ENCODE measurements at places on chromosomes 5 and 9. TPM values are rescaled to one million over a fixed set of nuclear protein-coding genes. Genes with fewer than 3 reads are reported as not detected.

Gene TXNDC8
- not detected for total RNA-seq

Gene SH3TC2
- 0.83 TPM for total RNA-seq

Gene ISCA1
- total RNA-seq: 33.9 TPM

Gene AQP7
- total RNA-seq: not detected

Gene ARL15
- total RNA-seq: 16.6 TPM

Gene STOM
- total RNA-seq: 51.0 TPM

Gene SPINK6
- total RNA-seq: not detected

Gene SMIM32
- total RNA-seq: not detected

Gene CDC25C
- 1.9 TPM for total RNA-seq

Gene ZNG1E
- 26.6 TPM for total RNA-seq

Gene CAVIN4
- 1.1 TPM for total RNA-seq

Gene SLC45A2
- not detected for total RNA-seq

Gene REEP5
- 73.8 TPM for total RNA-seq

DNA sequence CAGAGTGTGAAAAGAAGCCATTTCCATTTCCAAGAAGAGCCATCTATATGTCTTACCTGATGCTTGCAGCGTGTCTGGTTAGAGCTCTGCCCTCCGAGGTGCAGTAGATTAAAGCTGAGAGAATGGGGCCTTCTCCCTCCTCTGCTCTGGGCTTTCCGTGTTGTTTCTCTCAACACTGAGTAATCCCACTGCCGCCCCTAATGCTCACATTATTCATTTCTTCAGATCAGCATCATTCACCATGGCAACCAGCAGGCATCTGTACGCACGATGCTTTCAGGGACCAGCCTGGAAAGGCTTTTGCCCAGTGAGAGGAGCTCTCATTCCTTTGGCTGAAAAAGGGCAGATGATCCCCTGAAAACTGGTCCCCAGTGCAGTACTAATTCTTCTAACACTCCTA lies 79.6 kb downstream of the CYFIP2 start:
- no peak for DNase-seq

GRCh38 chr9:136782452-136782851 lies 8.7 kb upstream of the TMEM141 start:
- no peak for DNase-seq

- DNase-seq: no peak
These were observed 59.3 kb upstream of the ADAMTS16 start for GRCh38 chr5:5080790-5081189.

DNA sequence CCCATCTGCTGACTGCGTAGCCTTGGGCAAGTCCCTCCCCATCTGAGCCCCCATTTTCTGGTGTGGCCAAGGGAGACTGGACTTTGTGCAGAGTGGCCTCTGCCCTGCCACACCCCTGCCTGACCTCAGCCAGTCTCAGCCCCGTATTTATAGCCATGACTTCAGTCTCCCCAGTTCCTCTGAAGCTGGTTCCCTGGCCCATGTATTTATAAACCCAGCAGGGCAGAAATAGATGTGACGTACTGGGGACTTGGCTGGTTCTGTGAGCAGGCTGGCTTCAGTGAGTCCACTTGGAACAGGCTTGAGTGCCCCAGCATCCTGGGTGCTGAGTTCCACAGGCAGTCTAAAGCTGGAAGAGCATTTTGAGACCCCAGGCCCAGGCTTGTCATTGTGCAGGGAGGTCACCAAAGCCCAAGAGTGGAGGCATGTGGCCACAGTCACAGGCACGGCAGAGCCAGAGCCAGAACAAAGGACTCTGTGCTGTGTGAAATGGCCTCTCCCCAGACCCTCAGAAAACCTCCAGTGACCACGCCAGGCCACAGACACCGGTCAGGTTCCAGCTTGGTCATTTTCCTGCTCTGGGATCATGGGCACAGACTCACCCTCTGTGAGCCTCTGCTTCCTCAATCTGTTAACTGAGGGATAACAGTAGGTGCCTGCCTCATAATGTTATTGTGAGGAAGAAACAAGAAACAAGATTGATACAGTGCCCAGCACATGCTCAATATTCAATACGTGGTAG lies 30.4 kb upstream of the SYNPO start:
- DNase-seq: no peak

DNA sequence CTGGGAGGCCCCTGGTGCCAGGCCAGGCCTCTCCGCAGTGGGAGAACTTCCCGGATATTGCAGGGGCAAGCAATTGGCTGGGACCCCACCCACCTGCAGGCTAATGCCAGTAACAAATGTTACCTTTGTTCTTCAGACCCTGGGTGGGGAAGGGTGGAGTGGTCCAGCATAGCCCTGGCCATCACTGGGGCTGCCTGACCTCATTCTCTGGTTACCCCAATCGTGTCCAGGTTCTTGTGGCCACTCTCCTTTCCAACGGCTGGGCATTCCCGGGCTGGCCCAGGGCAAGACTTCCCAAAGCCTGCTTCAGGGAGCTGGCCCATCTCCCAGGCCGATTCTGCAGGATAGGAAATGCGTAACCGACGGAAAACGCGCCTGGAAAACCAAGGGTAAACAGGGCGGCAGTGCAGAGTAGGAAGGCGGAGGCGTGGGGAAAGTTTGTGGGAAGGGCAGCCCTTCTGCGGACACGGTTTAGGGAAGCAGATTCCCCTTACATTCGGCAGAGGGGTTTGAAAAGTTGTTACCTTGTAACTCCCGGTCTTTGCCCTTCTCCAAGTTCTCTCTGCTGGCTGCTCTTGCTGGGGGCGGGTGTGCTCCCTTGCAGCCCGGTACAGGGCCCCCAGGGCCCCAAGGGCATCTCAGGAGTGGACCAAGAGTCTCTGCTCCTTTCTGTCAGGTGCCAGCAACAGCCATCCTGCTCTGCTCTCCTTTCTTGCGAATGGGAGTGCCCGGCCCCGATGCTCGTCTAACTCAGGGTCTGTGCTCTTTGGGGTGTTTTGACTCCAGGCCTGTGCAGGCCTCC lies 3.5 kb downstream of the NRARP start:
- no peak for DNase-seq

- no peak for DNase-seq
These were observed 26.1 kb upstream of the CKMT2 start for GRCh38 chr5:81207009-81207408.

DNA sequence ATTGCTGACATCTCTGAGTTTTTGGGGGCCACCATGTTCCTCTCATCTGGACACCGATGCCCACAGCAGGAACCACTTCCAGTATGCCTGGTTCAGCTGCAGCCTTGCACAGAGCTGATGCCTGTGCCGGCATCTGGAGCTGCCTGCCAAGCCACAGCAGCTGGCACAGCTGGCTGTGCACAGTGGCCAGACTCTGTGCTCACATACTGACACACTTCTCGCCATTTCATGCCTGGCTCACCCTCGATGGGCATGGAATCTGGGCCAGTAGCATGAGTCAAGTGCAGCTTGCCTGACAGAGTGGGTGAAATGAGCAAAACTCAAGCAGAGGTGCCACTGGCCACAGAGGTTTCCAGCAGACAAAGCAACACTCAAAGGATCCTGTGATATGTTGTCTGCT lies 863.4 kb downstream of the DNAH5 start:
- no peak for DNase-seq

DNA sequence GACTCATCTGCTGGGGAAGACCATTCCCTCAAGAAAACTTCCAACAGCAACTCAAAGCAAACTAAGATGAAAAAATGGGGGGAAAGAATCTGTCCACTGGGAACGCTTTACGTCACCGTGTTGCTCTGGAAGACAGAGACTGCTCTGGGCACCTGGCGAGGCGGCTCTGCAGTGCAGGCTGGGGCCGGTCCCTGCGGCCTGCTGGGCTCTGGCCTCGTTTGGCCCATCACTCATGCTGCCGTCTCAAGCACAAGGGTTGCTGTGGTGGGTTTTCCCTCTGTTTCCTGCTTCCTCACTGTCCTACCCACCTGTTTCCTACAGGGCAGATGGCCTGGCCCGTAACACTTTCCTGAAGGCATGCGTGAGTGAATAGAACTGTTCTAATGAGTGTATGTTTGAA lies 92.9 kb upstream of the OTULINL start:
- DNase-seq: no peak

GRCh38 chr5:172156541-172156994 lies 31.5 kb downstream of the STK10 start:
- no peak for DNase-seq

GRCh38 chr5:9339206-9339818 lies 206.6 kb downstream of the SEMA5A start:
- DNase-seq: no peak

GRCh38 chr5:177445917-177446199 lies 756 bp upstream of the PRR7 start:
- no peak for DNase-seq

- DNase-seq: no peak
These were observed 131.4 kb downstream of the CCDC192 start for GRCh38 chr5:127834554-127834953.

DNA sequence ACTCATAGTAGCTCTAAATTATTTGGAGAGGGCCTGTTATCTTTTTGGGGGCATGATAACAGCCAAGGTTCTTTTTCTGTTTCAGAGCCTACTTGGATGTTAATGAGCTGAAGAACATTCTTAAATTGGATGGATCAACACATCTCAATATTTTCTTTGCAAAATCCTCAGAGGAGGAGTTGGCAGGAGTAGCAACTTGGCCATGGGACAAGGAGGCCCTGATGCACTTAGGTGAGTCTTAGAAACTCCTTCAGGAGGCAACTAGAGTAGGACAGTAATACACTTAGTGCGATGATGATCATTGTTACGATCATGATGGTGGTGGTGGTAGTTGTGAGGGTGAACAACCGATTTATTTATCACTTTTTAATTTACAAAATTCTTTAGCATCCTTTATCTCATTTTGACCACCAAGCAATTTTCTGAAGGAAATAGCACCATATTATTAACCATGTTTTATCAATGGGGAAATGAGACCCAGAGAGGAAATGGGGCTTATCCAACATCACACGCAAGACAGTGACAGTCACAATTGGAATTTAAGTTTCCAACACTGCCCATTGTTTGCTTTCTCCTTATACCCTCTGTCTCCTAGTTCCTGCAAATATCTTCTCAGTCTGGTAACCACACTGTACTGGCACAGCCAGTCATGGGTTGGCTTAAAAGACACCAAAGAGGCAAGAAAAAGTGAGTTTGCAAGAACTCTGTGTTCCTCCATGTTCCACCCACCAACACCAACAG lies 54.0 kb downstream of the PAPPA start:
- peak; percentile 1 for DNase-seq

GRCh38 chr9:70901013-70901412 lies 220.4 kb downstream of the TRPM3 start:
- no peak for DNase-seq

- DNase-seq: no peak
These were observed 90.8 kb downstream of the PLPPR1 start for GRCh38 chr9:101119206-101119819.

- no peak for DNase-seq
These were observed 129.2 kb downstream of the BOD1 start for GRCh38 chr5:173487300-173487699.

GRCh38 chr5:174431504-174431903 lies 292.9 kb upstream of the MSX2 start:
- DNase-seq: no peak

- no peak for DNase-seq
These were observed 1.3 kb upstream of the PLPPR1 start for GRCh38 chr9:101027236-101027635.

- DNase-seq: no peak
These were observed 195.4 kb upstream of the TYRP1 start for GRCh38 chr9:12497790-12498189.

DNA sequence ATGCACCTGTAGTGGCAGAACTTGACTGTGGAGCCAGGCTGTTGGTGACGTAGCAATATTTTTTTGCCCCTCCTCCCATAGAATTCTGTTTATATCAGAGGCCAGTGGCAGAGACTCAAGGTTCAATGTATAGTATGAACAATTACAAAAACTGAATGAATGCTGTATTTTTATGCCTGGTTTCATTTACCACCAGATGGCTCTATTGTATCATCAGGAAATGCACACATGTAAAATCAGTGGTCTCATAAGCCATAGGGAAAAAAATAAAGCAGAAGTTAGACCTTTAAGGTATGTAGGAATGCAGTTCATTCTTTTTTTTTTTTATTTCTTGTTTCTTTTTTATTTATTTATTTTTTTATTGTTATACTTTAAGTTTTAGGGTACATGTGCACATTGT lies 43.6 kb downstream of the CCDC192 start:
- no peak for DNase-seq

- peak; percentile 87 for DNase-seq
These were observed 1.5 kb downstream of the VAV2 start for GRCh38 chr9:133990366-133991213.

GRCh38 chr9:136751244-136751643 lies 2.9 kb upstream of the LCN6 start:
- DNase-seq: no peak

DNA sequence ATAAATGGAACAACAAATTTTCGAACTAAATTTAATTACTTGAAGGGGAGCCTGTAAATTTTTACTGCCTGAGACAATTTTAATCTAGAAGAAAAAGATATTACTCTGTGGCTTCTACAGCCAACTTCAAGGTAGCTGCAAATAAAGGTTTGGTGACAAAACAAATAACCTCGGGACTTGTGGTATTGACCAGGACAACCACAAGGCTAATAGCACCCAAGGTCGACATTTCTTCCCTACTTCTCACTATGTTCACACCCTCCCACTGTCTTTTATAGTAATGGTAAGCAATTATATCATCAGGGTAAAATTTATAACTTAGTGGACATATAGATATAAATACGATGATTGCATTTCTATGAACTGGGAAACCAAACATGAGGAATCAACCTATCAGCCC lies 67.9 kb upstream of the SPINK5 start:
- no peak for DNase-seq

- no peak for DNase-seq
These were observed 116.0 kb downstream of the KCNIP1 start for GRCh38 chr5:170619869-170620268.

GRCh38 chr5:141914199-141914743 lies 9.4 kb upstream of the DELE1 start:
- DNase-seq: no peak

DNA sequence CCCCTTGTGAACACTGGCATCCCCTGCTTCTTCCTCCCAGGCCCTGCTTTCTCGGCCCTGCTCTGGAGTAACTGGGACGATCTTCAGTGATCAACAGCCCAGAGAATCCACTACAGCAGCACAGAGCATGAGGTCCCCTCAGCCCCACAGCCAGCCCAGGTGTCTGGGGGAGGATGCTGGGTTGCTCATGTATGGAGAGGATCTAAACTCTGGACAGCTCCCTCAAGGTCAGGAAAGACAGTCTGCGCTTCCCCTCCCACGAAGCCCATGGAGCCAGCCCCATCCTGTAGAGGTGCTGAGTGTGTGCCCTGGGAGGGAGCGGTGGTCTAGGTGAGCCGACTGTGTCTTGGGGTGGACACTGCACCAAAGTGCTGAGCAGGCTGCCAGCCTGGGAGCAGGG lies 190.2 kb downstream of the GABBR2 start:
- DNase-seq: peak; percentile 59

DNA sequence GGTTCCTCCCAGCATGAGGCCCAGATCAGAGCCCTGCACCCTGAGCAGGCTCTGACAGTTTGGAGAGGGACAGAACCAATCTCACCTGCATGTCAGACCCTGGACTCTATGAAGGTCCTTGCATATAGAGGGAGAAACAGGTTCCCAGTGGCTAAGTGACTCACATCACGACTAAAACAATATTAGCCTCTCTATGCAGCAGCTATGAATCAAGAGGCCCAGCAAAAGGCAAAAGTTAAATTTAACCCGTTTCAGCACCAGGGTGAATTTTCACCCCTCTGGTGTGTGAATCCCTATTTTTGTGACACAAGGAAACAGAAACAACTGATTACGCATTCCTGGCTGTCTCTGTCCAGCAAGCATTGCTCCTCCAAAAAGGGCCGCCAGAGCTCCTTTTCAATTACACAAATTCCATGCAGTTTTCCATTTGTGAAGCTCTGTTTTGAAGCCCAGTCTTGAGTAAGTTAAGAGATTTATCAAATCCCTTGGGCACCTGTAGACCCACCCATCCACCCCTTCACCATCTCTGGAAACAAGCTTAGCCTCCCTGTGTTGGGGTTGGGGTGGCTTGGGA lies 136.6 kb downstream of the GABBR2 start:
- no peak for DNase-seq
